ENCODE measurements at places on chromosomes 11 and 22.
A peak's percentile ranks its signal among the peaks of the same experiment; 100 is the strongest.

GRCh38 chr22:17665854-17666253 lies 27.3 kb downstream of the BCL2L13 start:
- peak; percentile 40 for DNase-seq

DNA sequence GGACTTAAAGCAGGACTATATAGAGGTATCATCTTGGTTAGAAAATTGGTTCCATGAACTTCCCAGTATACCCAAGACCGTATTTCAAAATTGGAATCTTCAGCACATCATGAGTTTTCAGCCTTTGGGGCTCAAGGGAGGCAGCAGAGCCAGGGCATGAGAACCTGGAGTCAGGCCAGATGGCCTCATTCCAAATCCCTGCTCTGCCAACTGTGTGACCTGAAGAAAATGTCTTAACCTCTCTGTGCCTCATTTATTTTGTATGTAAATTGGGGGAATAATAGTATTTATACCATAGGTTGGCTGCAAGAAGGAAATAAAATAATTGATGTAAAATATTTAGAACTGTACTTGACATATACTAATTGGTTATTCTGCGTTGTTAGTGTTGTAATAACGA lies 987.6 kb downstream of the TBC1D22A start:
- DNase-seq = no peak

DNA sequence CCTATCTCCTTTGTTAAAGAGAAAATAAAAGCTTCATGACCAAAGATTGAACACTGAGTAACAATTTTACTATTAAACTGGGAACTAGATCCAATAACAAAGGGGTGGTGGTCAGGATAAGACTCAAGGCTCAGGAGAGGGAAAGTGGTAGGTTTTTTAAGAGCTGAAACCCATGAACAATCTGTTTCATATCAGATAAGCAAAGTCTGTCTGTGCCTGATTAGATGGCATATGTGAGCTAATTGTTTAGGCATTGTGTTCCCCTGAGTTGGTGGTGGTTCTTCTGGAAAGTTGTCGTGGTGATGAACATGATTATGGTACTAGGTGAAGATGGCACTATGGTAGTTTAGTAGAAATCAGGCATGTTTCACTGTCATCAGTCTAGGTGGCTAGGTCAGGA lies 24.4 kb downstream of the USP47 start:
- DNase-seq = no peak

GRCh38 chr11:66489636-66490035 lies 9.4 kb downstream of the DPP3 start:
- DNase-seq = no peak

DNA sequence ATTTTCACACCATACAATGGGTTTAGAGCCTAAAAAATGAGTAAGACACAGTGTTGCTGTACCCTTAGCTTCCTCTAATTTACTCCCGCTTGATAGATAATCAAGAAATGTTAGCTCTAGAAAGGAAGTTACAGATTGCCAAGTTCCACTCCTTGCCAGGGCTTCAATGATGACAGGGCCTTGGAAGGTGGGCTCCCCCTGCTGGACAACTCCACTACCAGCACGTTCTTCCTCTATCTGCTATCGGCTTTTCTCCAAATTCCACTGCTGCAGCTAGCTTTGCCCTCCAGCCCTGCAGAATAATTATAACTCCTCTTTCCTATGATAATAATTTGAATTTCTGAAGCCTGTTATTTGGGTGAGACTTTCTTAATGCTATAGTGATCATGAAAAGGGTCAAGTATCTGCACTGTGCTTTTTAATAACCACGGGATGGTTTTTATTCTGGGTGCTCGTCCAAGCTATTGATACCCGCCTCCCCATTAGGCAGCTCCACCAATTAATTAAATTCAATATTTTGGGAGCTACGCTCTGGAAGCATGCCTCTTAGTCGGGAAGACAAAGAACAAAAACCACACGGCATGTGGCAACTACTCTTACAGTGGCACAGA lies 9.0 kb downstream of the SYN3 start:
- peak; percentile 81 for DNase-seq

DNA sequence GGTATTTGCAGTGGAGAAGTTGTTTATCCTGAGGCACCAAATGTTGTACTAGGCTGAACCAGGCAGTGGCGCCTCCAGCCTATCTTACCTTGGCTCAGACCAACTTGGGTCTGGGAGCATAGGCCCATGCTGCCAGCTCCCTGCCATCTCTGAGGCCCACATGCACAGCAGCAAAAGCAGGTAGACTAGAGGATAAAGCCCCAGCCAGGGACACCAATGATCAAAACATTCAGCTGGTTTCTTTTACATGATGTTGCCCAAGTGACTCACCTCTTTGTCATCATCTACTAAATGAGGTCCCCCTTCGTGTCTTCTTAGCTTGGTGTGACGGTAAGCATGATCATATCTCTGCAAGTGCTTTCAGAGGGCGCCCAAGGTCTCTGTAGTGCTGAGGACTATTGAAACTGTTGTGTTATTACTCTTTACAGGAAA lies 112.1 kb upstream of the DRD2 start:
- no peak for DNase-seq

DNA sequence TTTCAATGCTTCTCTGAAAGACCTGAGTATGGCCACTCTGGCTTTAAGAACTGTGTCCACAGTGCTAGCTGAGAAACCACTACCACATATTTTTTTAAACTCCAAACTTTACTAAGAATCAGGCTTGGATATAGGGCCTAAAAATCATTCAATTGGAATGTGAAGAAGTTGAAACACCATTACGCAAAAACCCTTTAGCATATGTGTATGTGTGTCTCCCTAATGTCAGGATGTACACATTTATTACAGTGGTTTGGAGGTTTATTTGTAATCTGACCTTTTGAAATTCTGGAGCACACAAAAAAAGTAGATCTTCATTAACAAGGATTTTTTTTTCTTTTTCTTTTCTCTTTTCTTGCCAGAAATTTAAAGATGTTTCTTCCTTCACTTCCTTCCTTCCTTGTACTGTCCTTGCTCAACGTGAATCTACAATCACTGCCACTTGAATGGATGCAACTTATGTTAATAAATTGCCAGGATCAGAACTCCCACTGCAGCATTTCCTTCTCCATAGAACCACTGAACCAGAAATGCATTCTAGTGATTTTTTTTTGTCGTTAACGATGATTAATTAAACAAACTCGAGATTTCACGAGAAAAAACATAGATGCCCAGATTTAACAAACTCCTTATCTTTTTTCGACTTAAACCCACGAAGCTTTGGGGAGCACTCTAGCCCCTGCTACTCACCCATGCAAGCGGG lies 3.1 kb upstream of the ADM start:
- DNase-seq = no peak

DNA sequence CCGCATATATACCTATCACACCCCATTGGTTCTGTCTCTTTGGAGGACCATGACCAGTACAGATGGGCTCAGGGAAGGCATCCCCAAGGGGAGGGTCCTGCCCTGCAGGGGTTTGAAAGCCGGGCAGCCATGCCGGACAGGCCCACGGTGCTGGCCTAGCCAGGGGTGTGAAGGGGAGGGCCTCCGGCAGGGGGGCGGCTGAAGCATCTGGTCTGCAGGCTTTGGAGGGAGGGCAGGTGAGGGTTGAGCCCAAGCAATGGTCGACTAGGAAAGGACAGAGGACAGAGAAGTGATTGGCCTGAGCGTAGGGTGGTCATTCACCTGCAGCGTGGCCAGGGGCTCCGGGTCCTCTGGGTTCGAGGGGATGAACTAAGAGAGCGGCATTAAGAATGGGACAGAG lies 11.2 kb upstream of the CTSD start:
- no peak for DNase-seq

DNA sequence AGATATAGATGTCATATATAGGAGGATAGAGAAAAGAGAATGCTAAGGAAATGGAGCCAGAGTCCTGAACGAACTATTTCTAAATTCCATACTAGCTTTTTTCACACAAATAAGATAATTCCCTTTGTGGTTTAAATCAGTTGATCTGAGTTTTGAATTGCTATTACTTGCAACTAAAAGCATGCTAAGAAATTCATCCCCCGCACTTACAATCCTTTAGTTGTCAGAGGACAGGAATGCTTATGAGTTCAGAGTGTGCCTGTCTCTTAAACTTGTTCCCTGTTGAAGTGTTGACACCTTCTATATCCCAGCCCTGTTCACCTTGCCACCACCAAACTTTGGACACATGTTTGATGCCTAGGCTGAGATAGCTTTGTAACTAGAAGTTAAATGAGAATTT lies 406.2 kb downstream of the METTL15 start:
- DNase-seq = no peak

DNA sequence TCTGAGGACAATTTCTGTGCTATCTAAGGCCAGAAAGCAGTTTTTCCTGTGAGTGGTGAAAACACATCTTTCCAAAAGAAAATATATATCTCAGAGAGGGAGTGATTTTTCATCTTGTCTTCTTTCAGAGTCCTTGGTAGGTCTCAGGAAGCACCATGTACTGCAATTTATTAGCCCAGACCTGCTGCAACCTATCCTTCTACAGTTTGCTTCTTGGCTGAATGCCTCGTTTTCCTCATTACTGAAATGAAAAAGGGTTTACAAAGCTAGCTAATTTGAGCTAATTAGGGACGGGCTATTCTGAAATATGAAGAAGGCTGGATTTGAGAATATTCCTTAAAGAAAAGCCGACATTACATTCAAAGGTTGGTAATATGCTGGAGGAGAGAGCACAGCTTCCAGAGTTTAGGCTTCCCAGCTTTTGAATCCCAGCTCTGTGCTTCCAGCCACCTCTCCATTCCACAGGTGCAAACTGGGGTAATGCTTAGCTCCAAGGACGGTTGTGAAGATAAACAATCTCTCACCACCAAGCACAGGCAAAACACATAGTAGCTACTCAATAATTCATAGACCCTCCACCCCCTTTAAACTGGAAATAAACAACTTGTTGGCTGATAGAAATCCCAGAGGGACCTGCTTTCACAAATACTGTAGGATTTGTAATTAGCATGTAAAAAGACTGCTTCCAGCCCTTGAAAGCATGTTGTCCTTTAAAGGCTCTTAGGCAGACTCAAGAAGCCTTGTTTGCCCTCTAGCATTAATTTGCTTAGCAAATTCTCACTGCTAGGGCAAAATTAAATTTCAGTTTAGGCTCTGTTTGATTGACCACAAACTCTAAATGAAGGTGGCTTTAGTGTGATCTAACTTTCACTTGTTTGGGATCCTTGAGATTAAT lies 24.5 kb upstream of the SESN3 start:
- no peak for DNase-seq

GRCh38 chr11:42171046-42171445 lies 711.6 kb upstream of the LRRC4C start:
- no peak for DNase-seq

- DNase-seq = no peak
These were observed 40.3 kb upstream of the A4GALT start for GRCh38 chr22:42760806-42761565.

GRCh38 chr11:15349413-15349812 lies 234.7 kb downstream of the INSC start:
- no peak for DNase-seq

GRCh38 chr11:117875382-117876058 lies 938 bp downstream of the FXYD6 start:
- DNase-seq = no peak

All from forelimb muscle (tissue), 1 donor.